ENCODE measurements at places on chromosomes 7 and 10.

DNA sequence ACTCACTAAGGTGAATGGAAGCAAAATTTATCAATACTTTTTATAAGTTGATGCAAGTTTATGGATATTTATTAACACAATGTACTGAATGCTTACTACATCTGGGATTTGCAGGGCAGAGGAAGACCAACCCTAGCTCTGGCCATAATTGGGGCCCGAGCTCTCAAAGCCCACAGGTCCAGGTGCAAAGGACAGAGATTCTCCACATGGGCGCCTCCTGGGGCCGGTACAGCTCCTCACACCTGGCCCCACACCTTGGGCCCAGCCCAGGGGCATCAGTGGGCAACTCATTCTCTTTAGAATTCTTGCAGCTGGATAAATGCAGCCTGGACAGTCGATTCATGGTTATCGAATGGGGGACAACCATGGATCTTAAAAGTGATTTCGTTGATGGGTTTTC, 47.1 kb downstream of the CALML3 start:
- H3K4me1 ChIP-seq, result no peaks in the 10 kb centered on the region
- no peak for DNase-seq

GRCh38 chr7:66558660-66559465, 69.8 kb upstream of the KCTD7 start:
- H3K27me3 ChIP-seq, result no peaks in the 10 kb centered on the region
- no peaks in the 10 kb centered on the region for H3K4me1 ChIP-seq
- no peak for DNase-seq
- no peak overlapping the region for H3K27ac ChIP-seq

DNA sequence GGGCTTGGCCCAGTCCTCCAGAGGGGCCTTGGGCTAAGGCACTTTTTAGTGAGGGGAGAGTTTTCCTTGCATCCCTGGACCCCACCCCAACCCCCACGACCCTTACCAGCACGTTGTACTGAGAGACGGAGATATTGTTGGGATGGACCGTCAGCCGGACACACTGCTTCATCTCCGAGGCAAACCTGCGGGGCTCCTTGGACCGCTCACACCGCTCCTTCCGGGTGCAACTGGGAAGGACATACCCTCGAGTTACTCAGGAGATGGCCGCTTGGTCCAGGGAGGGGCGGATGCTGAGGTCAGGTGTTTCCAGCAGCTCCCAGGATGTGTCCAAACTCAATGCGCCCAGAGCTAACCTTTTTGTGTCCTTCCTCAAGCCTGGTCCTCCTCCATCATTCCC, 348.0 kb downstream of the PLXNA4 start:
- no peak overlapping the region for H3K4me3 ChIP-seq
- H3K27me3 ChIP-seq, result no peaks in the 10 kb centered on the region
- H3K27ac ChIP-seq, result no peak overlapping the region
- H3K36me3 ChIP-seq, result no peaks in the 10 kb centered on the region
- DNase-seq, result no peak

GRCh38 chr7:102897211-102897631, 15.6 kb upstream of the LRRC17 start:
- no peak for DNase-seq
- no peak overlapping the region for H3K27ac ChIP-seq
- no peaks in the 10 kb centered on the region for H3K36me3 ChIP-seq
- H3K4me1 ChIP-seq, result no peaks in the 10 kb centered on the region

- no peaks in the 10 kb centered on the region for H3K36me3 ChIP-seq
- peaks cover 11% of the 10 kb centered on the region for H3K4me1 ChIP-seq
- H3K27me3 ChIP-seq, result peaks cover 9% of the 10 kb centered on the region
- no peak overlapping the region for H3K4me3 ChIP-seq
- H3K27ac ChIP-seq, result no peak overlapping the region
These were observed 7.6 kb upstream of the KCP start for GRCh38 chr7:128918016-128918665.

DNA sequence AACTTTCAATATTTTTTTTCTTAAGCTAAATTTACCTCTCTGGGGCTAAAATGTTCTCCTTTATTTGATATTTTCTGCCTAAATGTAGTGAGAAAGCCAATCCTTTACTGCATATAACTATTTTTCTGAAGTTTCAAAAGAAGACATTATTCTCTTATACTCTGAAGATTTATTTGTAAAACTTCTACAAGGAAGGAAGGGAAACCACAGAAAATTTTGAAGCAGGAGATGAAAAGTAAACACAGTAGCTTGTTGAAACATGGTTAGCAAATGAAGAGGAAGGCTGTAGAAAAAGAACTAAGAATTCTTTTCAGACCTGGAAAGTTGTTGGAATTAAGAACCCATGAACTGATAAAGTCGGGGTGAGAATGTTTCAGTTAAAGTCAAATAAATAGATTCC, 330.3 kb downstream of the HGF start:
- no peaks in the 10 kb centered on the region for H3K4me1 ChIP-seq
- DNase-seq, result no peak
- no peak overlapping the region for H3K4me3 ChIP-seq

GRCh38 chr7:41578700-41579099, 124.2 kb downstream of the INHBA start:
- no peak overlapping the region for H3K27ac ChIP-seq
- DNase-seq, result no peak
- no peak overlapping the region for H3K4me3 ChIP-seq
- H3K36me3 ChIP-seq, result no peaks in the 10 kb centered on the region
- no peaks in the 10 kb centered on the region for H3K4me1 ChIP-seq

DNA sequence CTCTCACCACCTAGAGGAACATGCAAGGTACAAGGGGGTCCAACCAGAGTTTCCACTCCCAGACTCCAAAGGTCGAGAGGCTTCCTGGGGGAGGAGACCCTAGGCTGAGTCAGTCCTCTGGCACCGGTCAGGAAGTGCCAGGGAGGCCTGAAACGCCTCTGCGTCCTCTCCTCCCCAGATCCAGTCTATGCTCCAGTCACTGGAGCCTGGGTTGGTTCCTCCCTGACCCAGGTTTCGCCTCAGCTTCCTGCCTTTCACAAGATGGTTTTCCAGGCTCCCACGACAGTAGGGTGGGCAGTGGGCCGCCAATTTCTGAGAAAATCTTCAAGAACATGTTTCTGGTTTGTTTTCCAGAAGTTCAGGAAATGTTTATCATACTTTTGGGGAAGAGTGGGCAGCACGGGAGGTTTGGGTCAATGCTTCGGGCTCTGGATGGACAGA, 30.0 kb downstream of the DUSP5 start:
- H3K4me3 ChIP-seq, result no peak overlapping the region
- DNase-seq, result no peak
- H3K27ac ChIP-seq, result peak overlapping the region; percentile 70
- H3K36me3 ChIP-seq, result peaks cover 6% of the 10 kb centered on the region

- no peak overlapping the region for H3K4me3 ChIP-seq
- DNase-seq, result no peak
- H3K4me1 ChIP-seq, result no peaks in the 10 kb centered on the region
- no peak overlapping the region for H3K27ac ChIP-seq
These were observed 89.3 kb downstream of the SEC23IP start for GRCh38 chr10:119981826-119982225.

- no peaks in the 10 kb centered on the region for H3K4me1 ChIP-seq
- no peaks in the 10 kb centered on the region for H3K27me3 ChIP-seq
- no peak overlapping the region for H3K4me3 ChIP-seq
These were observed 339.5 kb downstream of the ELMO1 start for GRCh38 chr7:37109016-37109683.

DNA sequence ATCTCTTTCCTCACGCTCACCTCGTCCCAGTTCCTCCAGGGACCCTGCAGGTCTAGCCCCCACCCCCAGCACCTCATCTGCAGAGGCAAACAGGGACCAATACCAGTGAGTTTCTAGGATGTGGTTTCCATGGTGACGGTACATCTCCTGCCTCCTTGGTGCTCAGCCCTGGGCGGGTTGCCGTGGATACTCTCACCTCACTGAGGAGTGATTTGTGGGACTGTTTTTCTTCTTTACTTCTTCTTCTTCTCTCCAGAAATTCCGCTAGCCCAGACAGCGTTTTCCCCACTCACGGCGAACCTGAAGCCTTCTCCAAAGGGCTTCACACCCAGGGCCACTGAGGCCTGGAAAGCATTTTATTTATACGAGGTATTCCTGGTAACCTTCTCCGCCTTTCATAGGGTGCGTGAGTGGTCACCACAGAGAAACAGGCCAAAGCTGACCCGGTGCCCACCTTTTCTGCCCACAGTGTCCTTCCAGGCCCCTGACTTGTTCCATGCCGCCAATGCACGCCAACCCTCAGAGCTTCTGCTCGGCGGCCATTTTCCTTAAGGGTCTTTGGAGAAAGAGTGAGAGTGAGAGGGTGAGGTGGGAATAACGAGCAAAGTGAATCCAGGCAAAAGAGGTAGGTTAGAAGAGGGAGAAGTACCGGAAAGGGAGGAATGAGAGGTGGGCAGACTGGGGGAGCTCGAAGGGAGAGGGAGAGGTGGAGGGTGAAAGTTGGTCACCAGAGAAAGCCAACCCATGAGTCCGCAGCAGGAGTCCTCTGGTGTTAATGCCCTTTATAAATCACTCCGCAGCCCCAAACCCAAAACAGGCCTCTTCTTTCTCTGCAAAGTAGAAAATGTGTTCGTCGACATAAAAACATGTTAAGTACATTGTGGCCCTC, 15.5 kb downstream of the FAM241B start:
- DNase-seq, result no peak
- H3K36me3 ChIP-seq, result no peaks in the 10 kb centered on the region
- H3K27me3 ChIP-seq, result peaks cover 72% of the 10 kb centered on the region
- no peak overlapping the region for H3K27ac ChIP-seq
- H3K4me1 ChIP-seq, result no peaks in the 10 kb centered on the region
- H3K4me3 ChIP-seq, result no peak overlapping the region

- H3K27ac ChIP-seq, result no peak overlapping the region
- DNase-seq, result no peak
- no peak overlapping the region for H3K4me3 ChIP-seq
- H3K4me1 ChIP-seq, result no peaks in the 10 kb centered on the region
- no peaks in the 10 kb centered on the region for H3K36me3 ChIP-seq
- no peaks in the 10 kb centered on the region for H3K27me3 ChIP-seq
These were observed 13.6 kb upstream of the MYL7 start for GRCh38 chr7:44154703-44155102.

- H3K4me3 ChIP-seq, result no peak overlapping the region
- no peaks in the 10 kb centered on the region for H3K4me1 ChIP-seq
- H3K36me3 ChIP-seq, result no peaks in the 10 kb centered on the region
- H3K27me3 ChIP-seq, result no peaks in the 10 kb centered on the region
- no peak overlapping the region for H3K27ac ChIP-seq
These were observed 22.3 kb downstream of the RAB19 start for GRCh38 chr7:140426130-140426529.

GRCh38 chr7:74028321-74028838, 407 bp downstream of the ELN start:
- no peaks in the 10 kb centered on the region for H3K36me3 ChIP-seq
- H3K27me3 ChIP-seq, result peaks cover 79% of the 10 kb centered on the region
- no peak overlapping the region for H3K27ac ChIP-seq
- H3K4me3 ChIP-seq, result no peak overlapping the region
- DNase-seq, result no peak

DNA sequence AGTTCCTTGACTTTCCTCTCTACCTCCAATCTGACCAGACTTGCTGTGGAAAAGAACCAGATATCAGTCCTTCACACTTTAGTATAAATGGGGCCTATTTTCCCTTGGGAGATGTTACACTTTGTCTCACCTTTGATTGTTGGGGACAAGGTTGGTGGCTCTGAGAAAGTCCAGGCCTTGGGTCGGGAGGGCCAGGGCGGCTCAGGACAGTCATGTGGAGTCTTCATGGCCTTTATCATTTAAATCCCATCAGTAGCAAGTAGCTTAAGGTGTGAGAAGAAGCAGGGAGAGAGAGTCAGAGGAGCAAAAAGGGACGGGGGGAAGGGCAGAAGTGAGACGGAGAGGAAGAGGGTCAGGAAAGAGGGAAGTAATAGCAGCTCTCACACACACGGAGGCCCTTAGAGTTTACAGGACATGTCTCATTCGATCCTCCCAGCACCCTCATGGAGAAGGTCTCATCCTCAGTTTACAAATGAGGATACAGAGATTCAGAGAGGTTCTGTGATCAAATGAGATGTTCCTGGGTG, 40.5 kb downstream of the TBATA start:
- H3K36me3 ChIP-seq, result no peaks in the 10 kb centered on the region
- no peak overlapping the region for H3K4me3 ChIP-seq
- no peak overlapping the region for H3K27ac ChIP-seq

DNA sequence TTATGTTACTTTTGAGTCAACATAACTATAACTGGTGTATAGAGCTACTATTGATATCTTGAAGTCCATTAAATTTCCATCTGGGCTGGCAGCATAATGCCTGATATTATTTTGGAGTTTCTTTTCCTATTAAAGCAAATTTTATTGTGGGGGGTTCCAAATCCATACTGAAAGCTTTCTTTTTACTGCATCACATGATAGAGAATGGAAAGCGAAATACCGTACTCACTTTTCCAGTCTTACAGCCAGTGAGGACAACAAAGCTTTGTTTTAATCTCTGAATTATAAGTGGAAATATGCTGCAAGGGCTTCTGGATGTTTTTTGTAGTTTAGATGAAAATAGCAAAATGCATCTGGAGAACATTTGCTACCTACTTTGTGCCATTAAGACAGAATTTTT, 477.5 kb upstream of the SEMA3D start:
- DNase-seq, result no peak
- no peak overlapping the region for H3K4me3 ChIP-seq
- H3K4me1 ChIP-seq, result no peaks in the 10 kb centered on the region
- no peaks in the 10 kb centered on the region for H3K27me3 ChIP-seq
- H3K27ac ChIP-seq, result no peak overlapping the region
- H3K36me3 ChIP-seq, result no peaks in the 10 kb centered on the region

DNA sequence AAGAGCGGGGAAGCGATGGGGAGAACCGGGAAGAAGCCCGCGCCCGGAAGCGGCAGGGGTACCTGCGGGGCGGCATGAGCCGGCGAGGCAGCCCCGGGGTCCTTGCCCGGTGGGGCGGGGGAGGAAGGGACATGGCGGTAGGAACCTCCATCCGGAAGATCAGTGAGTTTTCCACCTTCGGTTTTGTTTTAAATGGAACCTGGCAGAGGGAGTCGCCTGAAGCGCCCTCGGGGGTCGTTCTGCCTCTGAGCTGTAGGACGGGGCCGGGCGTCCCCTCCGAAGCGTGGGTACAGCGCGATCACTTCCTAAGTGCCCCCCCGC, 471 bp downstream of the PFKP start:
- no peak overlapping the region for H3K4me3 ChIP-seq
- H3K4me1 ChIP-seq, result no peaks in the 10 kb centered on the region
- DNase-seq, result no peak
- no peaks in the 10 kb centered on the region for H3K27me3 ChIP-seq

DNA sequence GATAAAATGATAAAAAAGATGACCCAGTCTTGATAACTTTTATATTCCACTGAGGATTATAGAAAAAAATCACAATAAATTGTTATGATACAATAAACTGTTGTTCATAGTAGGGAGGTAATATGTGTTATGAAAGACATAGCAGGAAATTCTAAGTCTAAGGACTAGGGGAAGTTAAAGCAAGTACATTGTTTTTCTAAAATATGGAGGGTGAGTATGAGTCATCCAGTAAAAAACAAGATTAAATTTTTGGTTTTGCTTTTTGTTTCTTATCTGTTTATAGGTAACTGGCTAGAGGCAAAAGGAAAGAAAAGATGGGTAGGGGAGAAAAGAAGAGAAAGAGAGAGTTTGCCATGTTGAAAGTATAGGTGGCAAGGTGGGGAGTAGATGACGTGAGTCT, 188.4 kb downstream of the POLR1F start:
- H3K27ac ChIP-seq, result no peak overlapping the region
- no peaks in the 10 kb centered on the region for H3K36me3 ChIP-seq
- no peak for DNase-seq
- no peaks in the 10 kb centered on the region for H3K4me1 ChIP-seq
- no peaks in the 10 kb centered on the region for H3K27me3 ChIP-seq
- no peak overlapping the region for H3K4me3 ChIP-seq

GRCh38 chr7:101465576-101466196, 103.0 kb downstream of the COL26A1 start:
- H3K27ac ChIP-seq, result no peak overlapping the region
- no peaks in the 10 kb centered on the region for H3K4me1 ChIP-seq
- H3K4me3 ChIP-seq, result 0 out of 2 replicates have a peak overlapping the region, but pooled peaks have one; percentile 22
- H3K27me3 ChIP-seq, result peaks cover 48% of the 10 kb centered on the region
